Caki2 (cell line): ENCODE measurements at places on chromosomes 12 and 14. TPM values are rescaled to one million over a fixed set of nuclear protein-coding genes. Genes with fewer than 3 reads are reported as not detected.

TPPP2 gene
- not detected in 2 replicates for total RNA-seq

SLC16A7 gene
- 5.8 and 12.5 TPM in 2 replicates for total RNA-seq

CCDC198 gene
- 6.7 and 14.2 TPM in 2 replicates for total RNA-seq

CNPY2 gene
- 244 and 346 TPM in 2 replicates for total RNA-seq

MSI1 gene
- 0.29 TPM in 1 of 2 replicates, not detected in the other for total RNA-seq

MEG3 gene
- total RNA-seq: not detected in 2 replicates

POLE2 gene
- total RNA-seq: 37.1 and 60.2 TPM in 2 replicates

FAM181A gene
- not detected in 2 replicates for total RNA-seq

ASB2 gene
- 1.9 and 6.3 TPM in 2 replicates for total RNA-seq

MANSC4 gene
- not detected in 2 replicates for total RNA-seq

OR10AD1 gene
- not detected in 2 replicates for total RNA-seq

GMFB gene
- total RNA-seq: 45.7 and 52.3 TPM in 2 replicates

VWF gene
- total RNA-seq: 0.07 TPM in 1 of 2 replicates, not detected in the other

PTGER2 gene
- total RNA-seq: 0.88 and 4.9 TPM in 2 replicates

CDKL1 gene
- 86.2 and 123 TPM in 2 replicates for total RNA-seq

OR6C76 gene
- total RNA-seq: not detected in 2 replicates

KCNA5 gene
- not detected in 2 replicates for total RNA-seq

GRIP1 gene
- 3.7 and 5.0 TPM in 2 replicates for total RNA-seq

NRL gene
- total RNA-seq: 1.8 TPM in 1 of 2 replicates, not detected in the other

GYS2 gene
- total RNA-seq: not detected in 2 replicates

GSG1 gene
- not detected in 2 replicates for total RNA-seq

IFNG-AS1 gene
- total RNA-seq: not detected in 2 replicates

DDIT3 gene
- 19.6 and 64.7 TPM in 2 replicates for total RNA-seq

LRRC10 gene
- total RNA-seq: not detected in 2 replicates

CPNE8 gene
- 17.1 and 20.4 TPM in 2 replicates for total RNA-seq

CLEC4D gene
- not detected in 2 replicates for total RNA-seq

KRT79 gene
- not detected in 2 replicates for total RNA-seq

CPNE6 gene
- 0.07 TPM in 1 of 2 replicates, not detected in the other for total RNA-seq

HOXC12 gene
- total RNA-seq: not detected in 2 replicates

JDP2 gene
- 34.2 and 36.6 TPM in 2 replicates for total RNA-seq
